BE2C (cell line): ENCODE measurements at places on chromosomes 7 and 10.

- no peak for DNase-seq
Observed at GRCh38 chr10:63665670-63666134, 144.5 kb downstream of the REEP3 start.

- DNase-seq: no peak
Observed at GRCh38 chr10:44715136-44715535, 196.0 kb upstream of the TMEM72 start.

GRCh38 chr10:9229702-9230244 lies 1175.3 kb downstream of the GATA3 start:
- no peak for DNase-seq

- DNase-seq: peak; percentile 63
Observed at GRCh38 chr10:7409045-7409731, 1.6 kb downstream of the SFMBT2 start.

DNA sequence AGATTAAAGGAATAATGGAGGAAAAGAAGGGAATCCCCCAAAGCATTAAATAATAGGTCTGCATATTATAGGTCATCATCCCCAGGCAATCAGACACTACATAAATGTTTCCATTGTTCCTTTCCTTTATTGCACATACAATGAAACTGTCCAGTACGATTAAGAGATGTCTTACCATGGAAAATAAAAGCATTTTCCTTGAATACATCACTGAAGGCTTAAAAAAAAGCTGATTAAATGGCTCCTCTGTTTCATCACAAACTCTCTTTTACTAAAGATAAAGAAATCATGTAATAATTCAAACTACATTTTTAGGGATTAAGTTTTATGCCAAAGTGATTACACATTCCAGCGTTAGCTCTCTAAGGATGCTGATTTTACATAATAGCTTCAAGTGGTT lies 316.0 kb downstream of the AGMO start:
- no peak for DNase-seq

DNA sequence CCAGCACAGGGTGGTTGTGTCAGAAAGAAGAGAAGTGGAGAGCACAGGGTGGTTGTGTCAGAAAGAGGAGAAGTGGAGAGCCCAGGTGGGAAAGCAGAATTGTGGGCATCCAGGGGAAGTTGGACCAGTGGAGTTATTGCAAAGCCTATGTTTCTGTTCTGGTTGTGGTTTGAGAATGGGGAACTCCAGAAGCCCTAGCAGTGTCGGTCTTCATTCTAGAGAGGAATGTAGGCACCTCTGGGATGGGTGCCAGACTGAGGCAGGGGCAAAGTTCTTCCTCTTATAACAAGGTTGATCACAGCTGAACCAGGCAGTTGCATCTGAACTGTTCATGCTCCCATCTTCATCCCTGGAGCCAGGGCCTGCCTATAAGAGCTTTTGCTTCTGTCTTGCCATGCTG lies 954 bp downstream of the FSCN3 start:
- no peak for DNase-seq

DNA sequence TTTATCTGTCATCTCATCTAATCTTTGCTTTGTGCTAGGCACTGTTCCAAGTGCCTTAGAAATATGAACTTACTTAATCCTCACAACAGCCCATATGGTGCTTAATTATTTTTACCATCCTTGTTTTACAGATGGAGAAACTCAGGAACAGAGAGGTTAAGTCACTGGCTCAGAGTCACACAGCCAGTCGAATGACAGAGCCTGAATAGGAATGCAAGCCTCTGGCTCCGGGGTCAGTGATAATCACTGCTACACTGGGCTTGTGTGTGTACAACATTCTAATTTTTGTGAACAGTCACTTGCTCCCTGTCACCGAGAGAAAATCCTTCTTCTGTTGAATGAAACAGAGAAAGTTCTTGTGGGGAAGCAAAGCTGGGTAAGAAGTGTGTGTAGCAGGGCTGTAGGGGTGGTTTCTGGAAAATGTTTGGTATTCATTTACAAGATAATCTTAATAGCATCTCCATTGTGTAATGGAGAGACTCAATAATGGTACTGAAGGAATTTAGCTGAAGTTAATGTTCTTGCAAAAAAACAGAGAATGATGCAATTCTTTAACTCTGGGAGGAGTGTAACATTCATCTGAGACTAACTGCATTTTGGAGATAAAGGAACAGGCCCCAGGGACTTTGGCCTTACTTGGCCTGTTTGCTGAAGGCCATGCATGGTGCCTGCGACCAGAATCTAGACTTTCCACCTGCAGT lies 290.6 kb downstream of the FRMD4A start:
- DNase-seq: no peak

GRCh38 chr7:2124604-2125345 lies 108.0 kb downstream of the MAD1L1 start:
- DNase-seq: no peak

DNA sequence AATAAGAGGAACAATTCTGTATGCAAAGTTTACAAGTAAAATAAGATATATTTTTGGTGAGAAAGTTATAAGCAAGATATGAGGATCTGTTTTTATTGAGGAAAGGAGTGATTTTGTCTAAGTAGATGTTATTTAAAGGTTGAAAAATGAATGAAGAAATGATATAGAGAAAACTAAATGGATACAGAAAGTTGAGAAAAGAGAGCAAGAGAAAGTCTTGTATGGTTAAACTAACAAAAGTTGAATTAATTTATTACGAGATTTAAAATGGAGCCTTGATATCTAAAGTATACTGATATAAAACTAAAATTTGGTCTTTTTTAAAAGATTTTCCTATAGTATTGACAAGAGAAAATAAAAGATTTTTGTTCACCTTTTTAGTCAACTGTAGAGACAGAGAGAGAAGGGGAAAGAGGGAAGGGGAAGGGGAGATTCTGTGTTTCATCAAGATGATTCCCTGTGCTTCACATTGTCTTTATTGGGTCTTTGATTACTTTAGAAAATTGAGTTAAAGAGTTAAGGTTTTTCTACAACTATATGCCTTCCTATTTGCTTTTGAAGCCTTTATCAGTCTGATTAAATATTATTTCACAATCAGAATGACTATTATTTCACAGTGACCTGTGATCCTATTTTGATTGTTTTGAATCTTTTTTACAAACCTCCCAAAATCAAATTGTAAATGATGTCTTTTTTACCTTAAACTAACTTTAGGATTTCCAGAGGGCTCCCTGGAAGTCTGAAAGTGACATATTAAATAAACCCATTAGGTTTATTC lies 10.7 kb downstream of the SHTN1 start:
- no peak for DNase-seq

DNA sequence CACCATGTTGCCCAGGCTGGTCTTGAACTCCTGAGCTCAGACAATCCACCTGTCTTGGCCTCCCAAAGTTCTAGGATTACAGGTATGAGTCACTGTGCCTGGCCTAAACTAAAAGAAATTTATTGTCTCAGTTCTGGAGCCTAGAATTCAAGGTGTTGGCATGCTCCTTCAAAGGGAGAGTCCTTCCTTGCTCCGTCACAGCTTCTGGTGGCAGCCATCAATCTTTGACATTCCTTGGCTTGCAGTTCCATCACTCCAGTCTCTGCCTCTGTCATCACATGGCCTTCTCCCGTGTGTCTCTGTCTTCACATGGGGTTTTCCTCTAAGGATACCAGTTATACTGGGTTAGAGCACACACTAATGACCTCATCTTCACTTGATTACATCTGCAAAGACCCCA lies 55.5 kb downstream of the DNAJC12 start:
- DNase-seq: no peak

DNA sequence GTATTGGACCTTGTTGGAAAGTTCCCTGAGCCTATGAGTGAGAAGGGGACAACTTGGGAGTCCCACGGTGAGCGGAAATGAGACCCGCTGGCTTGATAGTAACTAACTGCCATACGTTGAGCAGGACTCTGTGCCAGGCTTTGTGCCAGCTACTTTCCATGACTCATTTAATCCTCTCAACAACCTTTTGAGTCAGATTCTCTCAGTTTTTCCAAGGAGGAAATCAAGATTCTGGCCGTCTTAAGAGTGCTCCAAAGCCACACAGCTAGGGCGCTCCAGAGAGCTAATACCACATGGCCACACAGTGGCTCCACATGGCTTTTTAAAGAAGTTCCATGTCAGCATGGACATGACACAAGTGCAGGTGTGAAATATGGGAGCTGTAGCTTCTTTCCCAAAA lies 55.7 kb downstream of the NOD1 start:
- DNase-seq: no peak

- DNase-seq: no peak
Observed at GRCh38 chr7:99121496-99122021, 22.3 kb downstream of the SMURF1 start.

- DNase-seq: no peak
Observed at GRCh38 chr10:86203162-86203905, 163.3 kb downstream of the GRID1 start.

DNA sequence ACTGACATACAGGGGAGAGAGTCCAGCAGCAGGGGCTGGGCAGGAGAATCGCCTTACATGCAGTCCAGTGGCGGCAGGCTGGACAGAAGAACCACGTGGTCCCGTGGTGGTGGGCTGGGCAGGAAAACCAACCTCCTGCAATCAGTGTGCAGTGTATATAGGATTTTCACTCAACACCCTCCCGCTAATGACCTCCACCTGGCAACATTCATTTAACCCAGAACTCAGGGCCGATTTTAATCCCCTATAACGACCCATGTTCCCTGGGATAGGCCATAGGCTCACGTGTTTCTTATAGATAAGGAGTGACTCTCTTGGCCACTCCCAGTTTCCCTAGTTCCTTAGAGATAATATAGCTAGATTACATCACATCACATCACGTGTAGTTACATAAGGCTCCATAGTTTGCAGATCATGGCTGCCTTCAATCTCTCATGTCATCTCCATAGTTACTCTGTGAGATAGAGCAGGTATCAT lies 19.4 kb downstream of the MTURN start:
- no peak for DNase-seq

DNA sequence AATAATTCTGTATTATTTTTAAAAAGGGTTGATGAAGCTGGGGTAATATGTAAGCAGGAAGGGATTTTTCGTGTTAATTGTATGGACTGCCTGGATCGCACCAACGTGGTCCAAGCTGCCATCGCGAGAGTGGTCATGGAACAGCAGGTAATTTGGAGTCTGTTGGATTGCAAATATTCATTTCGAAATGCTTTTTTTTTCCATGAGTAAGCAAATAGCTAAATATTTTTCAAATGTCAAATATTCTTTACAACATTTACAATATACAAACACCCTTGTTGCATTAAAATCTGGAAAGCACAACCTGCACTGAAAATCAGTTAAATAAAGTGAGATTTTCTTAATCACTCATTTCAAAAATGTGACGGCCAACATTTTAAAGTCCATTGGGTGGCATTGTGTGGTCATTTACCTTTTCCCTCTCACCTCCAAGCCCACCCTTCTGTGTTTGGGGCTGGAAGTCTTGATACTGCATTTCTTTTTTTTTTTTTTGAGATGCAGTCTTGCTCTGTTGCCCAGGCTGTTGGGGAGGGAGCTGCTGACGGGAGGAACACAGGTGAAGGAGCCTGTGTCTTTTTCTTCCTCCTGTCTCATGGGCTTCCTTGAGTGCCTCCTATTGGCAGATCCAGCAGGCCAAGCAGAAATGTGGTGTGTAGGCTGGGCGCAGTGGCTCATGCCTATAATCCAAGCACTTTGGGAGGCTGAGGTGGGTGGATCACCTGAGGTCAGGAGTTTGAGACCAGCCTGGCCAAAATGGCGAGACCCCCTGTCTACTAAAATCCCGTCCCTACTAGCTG lies 66.1 kb downstream of the MCMBP start:
- DNase-seq: no peak

DNA sequence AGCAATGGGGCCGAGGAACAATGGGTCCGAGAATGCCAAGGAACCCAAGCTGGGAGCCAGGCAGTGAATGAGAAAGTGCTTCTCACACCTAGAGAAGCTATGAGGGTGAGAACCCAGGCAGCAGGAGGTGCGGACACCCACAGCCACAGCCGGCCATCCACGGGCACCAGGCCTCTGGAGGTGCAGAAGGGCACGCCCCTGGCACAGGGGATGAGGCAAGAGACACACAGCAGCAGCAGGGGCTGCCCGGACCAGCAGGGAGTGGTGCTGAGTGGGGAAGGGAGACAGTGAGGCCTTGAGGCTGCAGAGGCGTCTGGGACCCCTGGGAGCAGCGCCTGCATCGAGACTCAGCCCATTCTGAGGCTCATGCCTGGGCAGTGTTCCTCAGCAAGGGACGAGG lies 135.3 kb downstream of the MAD1L1 start:
- DNase-seq: no peak

GRCh38 chr10:48762064-48763042 lies 77.7 kb downstream of the WDFY4 start:
- no peak for DNase-seq

- DNase-seq: no peak
Observed at GRCh38 chr10:103890194-103890658, 27.8 kb downstream of the STN1 start.

- no peak for DNase-seq
Observed at GRCh38 chr7:39238234-39238869, 260.6 kb downstream of the POU6F2 start.

DNA sequence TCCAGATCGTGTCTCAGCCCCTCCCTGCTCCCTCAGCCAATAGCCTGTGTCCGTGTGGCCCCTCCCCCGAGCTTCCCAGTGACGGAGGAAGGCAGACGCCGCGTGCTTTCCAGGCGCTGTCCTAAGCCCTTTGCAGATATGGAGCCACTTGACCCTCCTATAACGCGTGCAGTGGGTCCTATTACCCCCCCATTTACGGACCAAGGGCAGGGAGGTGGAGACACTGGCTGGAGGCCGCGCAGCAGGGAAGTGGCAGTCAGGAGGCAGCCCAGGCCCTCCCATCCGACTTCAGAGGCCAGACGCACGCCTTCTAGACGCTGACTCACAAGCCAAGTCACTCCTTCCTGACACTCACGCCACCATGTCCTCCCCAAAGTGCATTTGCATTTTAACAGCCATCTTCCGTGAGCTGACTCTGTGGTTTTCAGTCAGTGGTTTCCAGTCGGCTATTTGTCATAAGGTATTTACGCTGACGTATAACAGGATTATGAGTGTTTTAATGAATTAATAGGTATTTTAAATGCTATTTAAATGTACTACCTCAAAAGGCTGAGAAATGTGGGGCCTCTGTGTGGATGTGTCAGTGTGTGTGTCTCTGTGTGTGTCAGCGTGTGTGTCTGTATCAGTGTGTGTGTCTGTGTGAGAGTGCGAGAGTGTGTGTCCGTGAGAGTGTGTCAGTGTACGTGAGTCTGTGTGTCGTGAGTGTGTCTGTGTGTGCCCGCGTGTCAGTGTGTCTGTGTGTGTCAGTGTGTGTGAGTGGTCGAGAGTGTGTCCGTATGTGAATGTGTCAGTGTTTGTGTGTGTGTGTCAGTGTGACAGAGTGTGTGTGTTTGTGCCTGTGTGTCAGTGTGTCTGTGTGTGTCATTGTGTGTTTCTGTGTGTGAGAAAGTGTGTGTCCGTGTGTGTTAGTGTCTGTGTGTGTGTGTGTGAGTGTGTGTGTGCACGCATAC lies 92.0 kb upstream of the INSIG1 start:
- peak; percentile 70 for DNase-seq

- no peak for DNase-seq
Observed at GRCh38 chr7:32070406-32071360, at the start of gene PDE1C. PDE1C (minus strand) TSS chr7:32070407.

- DNase-seq: no peak
Observed at GRCh38 chr10:66928776-66929175, 2.9 kb downstream of the LRRTM3 start.

DNA sequence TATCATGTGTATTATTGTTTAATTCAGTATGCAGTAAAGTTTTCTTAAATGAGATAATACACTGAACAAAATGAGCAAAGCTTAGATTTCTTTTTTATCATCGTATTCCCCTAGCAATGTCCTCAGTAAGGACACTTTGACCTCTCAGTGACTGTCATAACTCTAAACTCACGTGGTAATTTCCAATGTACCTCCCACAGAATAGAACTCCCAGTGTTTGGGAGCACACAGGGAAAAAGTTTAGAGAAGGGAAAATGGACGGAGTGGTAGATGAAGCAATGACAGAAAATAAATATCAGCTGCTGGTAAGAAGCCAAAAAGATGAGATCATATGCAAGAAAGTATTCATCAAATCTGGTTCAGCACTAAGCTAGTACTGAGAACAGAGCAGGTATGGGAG lies 758.6 kb upstream of the KCND2 start:
- no peak for DNase-seq
